ENCODE measurements at places on chromosomes 7 and 10.

DNA sequence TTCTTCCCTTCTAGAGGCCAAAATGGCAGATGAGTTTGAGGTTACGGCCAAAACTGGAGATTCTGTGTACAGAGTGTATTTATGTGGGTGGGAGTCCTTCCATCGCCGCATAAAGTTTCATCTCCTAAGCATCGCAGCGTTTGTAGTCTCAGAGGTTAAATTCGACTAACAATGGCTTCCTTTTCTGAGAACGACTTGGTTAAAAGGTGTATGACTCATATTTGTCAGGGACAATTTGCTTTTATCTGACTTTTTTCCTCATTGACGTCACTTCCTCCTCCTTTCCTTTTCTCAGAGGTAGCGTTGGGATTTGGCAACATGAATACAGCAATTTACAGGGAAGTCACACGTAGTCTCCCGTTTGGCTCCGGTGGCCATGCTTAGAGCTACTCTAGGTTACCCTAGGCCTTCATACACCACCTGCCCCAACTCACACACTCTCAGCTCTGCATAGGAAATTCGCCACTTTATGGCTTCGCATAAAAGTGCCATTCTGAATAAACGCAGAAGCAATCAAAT lies 37.6 kb upstream of the TCF7L2 start:
- no peak for DNase-seq

DNA sequence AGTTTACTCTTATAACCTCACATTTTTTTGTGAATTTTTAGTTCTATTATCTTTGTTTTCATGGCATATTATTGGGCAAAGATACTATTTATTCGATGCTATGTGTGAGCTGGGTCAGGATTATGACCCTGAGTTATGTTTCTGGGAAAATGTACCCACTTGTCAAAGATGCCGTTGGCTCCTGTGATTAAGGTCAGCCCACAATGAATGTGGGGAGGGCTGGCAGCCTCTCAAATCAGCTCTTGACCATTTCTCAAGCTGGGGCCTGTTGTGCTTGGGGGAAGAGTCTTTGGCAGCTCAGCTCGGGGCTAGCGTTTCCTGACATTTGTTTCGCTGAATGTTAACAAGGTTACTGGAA lies 97.5 kb downstream of the TCF7L2 start:
- no peak for DNase-seq

- DNase-seq = no peak
These were observed 369.8 kb downstream of the SDK1 start for GRCh38 chr7:3670898-3671297.

GRCh38 chr7:152336754-152337368 lies 98.9 kb downstream of the KMT2C start:
- DNase-seq = no peak

GRCh38 chr7:65233409-65234034 lies 140.1 kb upstream of the ZNF92 start:
- no peak for DNase-seq

DNA sequence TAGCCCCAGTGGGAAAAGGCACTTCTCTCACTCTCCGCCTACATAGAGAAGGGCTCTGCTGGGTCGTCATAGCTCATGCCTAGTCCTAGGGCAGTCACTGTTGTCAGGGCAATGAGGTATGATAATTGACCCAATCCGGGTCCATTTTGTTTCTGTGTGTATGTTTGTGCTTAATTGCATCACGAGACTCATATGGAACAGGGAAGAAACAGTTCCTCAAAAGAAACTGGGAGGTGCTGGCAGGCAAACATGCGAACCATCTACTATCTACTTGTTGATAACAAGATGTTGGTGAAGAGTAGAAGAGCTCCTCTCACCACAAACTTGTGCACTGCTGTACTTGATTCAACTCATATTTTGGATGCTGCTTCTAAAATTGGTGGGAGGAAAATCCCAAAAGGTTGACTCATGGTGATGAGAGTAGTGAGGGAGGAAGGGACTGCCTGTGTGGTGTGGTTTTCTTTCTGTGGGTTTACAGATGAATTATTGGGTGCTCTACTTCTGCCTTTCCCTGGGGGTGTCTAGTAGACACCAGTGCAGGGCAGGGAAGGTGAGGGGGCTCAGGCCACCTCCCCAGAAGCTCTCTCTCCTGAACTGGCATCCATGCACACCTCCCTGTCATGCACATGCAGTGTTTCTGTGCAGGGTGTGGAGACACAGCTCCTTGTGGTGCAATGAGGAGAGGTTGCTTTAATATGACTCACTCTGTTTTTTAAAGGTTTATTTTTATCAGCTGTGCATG lies 29.4 kb downstream of the LSMEM1 start:
- no peak for DNase-seq

Measured in NCI-H187 treated with DMSO at 0.1 percent for 48 hours (cell line).